Amygdala (tissue), 56 donors: ENCODE measurements at places on chromosomes 12 and 14.

DNA sequence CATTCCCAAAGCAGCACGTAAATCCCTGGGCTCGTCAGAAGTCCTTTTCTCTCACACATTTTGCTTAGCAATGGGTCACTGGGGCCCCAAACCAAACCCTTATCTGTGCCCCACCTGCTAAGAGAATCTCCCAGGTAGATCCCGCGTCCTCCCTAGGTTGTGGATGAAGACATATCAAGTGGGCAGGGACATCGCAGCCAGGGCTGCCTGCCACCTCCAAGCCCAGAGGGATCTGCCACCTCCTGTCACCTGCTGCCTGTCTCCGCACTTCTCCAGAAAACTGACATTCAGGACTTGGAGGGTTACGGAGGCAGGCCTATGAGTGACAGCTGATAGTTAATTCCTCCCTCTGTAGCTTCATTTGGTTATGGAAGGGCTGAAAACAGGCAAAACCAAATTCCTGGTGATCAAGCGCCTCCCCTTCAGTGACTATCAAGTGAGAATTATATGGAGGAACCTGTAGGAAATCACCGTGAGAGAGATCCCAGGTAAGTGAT lies 19.5 kb downstream of the BCL11B start:
- DNase-seq = no peak

- no peak for DNase-seq
These were observed 176.7 kb downstream of the PTPN11 start for GRCh38 chr12:112595410-112595809.

DNA sequence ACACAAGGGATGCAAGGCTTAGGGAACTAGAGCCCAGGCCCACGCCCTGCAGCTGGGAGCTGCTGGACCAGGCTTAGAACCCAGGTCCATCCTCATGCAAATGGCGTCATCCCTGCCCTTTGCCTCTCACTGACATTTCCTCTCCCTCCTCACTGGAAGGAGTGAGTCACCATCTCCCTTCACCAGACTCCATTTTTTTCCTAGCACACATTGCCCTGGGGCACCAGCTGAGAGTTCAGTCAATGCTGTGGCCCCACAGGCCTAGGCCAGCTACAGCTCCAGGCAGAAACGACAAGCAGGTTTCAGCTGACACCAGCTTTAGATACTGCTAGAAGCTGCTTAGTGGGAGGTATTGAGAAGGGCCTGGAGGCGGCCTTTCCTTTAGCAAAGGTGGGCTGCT lies 98.9 kb downstream of the RIMBP2 start:
- no peak for DNase-seq

DNA sequence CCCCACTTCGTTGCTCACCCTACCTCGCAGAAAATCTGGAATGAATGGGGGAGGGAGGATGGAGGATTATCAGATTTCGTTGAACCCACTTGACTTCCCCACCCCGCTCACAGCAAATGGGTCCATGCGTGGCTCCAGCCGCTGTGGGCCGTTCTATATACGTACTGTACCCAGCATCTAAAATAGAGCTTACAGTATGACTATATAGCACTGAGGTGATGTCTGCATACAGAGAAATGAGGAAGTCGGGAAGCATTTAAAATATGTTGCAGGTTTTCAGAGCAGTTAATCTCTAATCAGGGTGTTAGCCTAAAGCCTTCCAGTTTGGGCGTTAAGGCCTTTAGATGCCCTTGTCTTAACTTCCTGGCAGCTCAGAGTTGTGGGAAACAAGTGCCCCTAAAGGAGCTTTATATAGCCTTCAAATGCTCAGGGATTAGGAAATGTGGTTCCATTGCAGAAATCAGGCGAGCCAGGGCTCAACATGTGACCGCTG lies 1.4 kb downstream of the BICDL1 start:
- DNase-seq = no peak

DNA sequence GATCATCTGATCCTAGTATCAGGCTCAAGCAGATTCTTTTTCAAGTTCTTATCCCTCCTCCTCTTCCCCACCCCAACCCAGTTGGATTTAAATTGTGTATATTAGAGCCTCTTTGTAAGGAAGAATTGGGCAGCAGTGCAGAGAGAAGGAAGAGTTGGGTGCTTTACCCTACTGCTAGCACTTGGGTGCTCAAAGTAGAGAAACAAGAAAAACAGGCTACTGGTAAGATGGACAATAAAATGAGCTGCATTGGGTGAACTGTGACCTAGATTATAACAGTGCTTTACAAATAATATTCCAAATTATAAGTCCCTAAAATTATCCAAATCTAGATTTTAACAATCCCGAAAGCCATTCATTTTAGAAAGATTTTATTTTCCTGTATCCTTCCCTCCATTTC lies 363.4 kb upstream of the GARIN6 start:
- DNase-seq = no peak

GRCh38 chr14:96069421-96069820 lies 30.3 kb downstream of the C14orf132 start:
- DNase-seq = no peak

DNA sequence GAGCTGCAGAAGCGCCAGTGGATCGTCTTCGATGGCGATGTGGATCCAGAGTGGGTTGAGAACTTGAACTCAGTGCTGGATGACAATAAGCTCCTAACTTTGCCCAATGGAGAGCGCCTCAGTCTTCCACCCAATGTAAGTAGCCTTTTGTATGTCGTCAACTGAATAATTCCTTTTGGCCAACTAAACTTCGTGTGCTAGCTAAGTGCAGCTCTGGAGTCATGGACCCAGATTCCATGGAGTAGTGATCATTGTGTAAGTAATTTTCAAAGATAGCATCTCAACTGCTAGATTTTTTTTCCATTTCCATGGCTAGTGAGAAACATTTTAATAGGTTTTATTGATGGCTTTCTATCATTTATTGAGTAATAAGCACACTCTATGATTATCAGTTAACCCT lies 48.0 kb downstream of the DYNC1H1 start:
- DNase-seq = no peak

- no peak for DNase-seq
These were observed 84.1 kb downstream of the TTC7B start for GRCh38 chr14:90732139-90732538.

GRCh38 chr14:53356361-53357150 lies 203.4 kb upstream of the DDHD1 start:
- DNase-seq = no peak

DNA sequence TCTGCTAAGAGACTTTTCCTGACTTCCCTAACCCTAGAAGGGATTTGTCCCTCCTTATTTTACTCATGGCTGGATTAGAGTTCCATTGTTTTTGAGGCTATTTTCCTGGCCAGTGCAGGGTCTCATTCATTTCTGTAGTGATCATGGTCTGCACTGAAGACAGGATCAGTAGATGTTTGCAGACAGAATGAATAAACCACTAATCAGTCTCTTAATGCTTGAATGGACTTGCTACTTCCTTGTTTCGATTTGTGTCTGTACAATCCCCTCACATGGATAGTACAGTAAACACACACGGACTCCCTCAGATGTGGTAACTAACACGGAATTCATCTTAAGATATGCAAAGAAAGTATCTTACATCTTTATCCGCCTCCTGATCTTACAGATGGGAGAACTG lies 102.6 kb upstream of the PRB2 start:
- no peak for DNase-seq

DNA sequence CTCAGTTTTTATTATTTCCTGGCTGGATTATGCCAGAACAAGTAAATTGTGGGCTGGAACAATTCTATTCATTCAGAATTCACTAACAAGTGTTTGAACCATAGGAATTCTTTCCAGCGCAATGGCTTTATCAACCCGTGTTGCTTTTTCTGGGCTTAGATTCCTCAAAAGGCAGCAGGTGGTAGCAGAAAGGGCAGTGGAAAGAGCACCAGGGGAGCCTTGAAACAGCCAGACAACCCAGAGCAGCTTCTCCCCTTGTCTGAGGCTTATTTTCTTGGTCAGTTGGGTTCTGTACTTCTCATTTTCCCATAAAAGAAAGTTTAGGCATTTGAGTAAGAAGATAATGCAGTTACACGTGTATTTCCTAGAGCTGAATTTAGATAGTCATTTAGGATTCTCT lies 130.7 kb downstream of the OTOGL start:
- DNase-seq = no peak
